DMS79 treated with DMSO at 0.1 percent for 48 hours (cell line): ENCODE measurements at places on chromosomes 16 and 17.

DNA sequence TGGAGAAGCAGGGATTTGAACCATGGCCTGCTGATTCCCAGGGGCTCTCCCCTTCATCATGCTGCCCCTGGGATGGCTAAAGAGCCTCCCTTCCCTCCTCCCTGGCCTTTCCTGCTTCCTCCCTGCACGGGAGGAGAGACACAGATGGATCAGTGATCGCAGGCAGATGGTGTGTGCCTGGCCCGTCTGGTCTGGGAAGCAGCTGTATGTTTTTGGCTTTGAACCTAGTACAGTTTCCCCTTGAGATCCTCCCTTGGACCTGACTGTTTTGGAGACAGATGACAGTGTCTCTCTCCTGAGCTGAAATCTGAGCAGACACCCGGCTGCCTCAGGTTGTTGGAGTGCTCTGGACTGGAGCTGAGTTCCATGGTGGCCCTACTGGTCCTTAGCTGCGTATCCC lies 29.0 kb upstream of the ATP2C2 start:
- no peak for DNase-seq

DNA sequence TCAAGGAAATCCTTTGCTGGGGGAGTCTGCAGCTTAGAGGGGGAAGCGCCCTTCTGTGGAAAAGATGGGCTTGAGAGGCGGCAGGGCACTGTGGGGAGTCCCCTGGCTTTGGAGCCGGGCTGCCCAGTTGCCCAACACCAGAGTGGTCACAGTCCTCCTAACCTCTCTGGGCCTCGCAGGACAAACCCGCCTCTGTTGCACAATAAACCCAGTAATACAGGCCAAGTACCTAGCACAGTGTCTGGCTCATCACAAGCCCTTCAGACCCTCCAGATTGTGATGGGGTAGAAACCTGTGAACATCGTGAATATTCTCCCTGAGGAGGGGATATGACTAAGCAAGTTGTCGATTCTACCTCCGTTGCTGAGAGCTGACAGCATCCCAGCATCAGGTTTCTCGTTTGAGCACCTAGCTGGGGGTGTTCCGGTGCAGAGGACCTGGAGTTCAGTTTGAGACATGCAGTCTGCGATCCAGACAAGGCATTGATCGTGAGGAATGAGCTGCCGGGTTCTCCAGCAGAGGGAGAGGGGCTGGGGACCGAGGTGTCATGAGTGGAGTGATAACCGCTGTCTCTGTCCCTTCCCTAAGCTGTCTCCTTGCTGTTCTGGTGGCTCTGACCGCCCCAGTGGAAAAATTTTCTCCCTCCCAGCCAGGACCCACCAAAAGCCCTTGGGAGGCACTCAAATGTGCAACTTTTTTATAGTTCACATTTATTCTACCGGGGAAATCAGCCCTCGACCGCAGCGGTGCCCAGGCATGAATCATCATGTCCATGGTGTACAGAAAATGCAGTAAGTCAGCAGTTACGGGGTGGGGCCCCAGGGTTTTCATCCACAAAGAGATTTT lies 161.9 kb downstream of the WSCD1 start:
- peak; percentile 35 for DNase-seq

GRCh38 chr17:19379361-19380065 lies 1.2 kb downstream of the MAPK7 start:
- DNase-seq: no peak

DNA sequence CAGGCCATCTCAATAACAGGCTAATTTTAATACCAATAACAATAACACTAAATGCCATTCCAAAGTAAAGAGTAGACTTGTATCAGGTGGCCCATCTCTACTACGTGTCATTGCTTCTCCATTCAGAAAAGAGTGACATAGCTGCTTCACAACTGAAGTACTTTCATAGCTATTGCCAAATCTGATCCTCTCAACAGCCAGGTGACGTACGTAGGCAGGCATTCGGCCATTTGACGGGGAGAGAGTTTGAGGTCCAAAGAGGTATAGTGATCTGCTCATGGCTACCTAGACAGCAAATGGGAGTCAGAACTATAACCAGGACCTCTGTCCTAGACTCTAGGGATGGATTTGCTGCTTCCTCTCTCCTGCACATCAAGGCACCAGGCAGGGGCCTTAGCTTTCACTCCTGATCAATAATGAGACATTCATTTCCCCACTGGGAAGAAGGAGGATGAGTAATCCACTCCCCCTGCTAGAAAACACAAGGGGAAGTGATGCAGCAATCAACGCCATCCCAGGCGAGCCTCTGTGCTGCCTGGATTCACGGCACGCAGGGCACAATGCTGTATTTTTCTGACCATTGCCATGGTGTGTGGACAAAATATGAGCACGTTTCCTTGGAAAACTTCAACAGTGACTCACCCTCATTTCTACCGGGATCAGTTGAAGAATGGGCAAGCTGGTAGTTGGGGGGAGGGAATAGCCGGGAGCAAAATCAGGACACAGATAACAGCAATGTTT lies 80.9 kb downstream of the SPACA3 start:
- DNase-seq: no peak

- DNase-seq: no peak
Measured at GRCh38 chr16:75943705-75944514, 217.6 kb upstream of the CPHXL start.

DNA sequence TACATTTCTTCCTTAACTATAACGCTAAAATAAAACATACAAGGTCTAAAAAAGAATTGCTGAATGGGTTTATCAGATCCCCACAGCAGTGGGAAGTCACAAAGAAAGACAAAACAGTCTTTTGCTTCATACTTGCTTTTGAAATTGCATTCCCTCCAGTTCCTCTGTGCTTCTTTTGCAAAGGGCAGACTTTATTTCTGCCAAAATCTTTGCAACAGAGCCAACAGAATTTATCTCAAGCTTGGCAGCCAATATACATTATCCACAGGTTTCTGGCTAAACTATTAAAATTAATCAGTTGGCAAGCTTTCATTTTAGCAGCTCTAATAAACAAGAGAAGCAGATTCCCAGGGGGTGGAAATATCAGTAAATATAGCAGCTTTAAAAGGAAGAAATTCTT lies 378.9 kb upstream of the CA10 start:
- no peak for DNase-seq

DNA sequence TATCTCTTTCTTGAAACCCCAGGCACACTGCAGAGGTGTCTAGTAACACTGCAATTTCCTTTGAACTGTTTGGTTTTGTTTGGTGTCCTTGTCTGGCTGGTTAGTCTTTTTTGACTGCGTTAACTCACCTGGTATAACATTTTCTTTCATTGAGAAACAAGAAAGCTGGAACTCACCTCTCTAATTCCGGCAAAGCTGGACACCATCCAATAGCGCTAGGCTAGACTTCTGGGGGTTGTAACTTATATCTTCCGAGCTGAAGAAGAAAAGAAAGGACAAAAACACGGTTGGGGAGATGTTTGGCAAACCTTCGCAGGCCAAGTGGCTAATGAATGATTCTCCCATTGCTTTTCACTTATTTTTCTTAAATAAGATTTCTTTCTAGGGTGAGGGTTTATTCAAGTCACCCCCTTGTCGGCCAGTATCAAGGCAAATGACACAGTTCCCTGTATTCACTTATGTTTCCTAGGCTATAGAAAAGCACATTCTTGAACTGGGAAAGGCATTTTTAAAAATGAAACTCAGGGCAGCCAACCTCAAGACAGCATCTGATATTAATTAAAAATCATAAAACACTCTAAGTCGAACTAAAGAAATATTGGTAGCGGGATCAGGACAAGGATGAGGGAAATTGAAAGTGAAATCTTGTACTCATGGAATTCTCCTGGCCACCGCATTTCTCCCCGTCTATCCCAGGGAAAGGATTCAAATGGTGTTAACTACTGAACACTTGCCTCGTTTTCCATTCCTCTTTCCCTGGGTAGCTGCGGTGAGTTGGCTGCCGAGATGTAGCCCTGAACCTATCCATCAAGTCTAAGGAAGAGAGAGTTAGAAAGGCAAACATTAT lies 95.9 kb upstream of the ZFHX3 start:
- no peak for DNase-seq

- no peak for DNase-seq
Measured at GRCh38 chr16:86893506-86893905, 315.2 kb downstream of the FOXL1 start.
